Kidney (tissue), 22 donors: ENCODE measurements at places on chromosomes 4 and X. TPM values are rescaled to one million over a fixed set of nuclear protein-coding genes. Genes with fewer than 3 reads are reported as not detected.

DNA sequence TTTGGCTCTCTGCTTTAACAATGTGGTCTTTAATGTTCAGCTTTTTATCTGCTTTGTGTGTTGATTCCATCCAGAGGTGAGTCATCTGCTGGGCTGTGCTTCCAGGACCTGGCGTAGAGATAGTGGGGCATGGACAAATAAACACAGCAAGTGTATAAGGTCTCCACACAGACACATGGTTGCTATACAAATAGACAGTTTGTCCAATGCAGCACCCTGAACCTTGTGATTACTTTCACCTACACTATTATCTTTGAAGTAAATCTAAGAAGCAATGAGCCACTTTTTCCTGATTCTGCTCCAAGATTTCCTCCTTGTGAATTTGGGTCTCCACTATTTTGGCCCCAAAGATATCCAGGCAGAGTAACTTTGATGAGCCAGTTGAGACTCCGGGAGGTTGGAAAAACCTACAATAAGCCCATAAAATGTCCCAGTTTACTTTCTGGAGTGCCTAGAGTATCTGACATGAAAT is 12.1 kb downstream of the PPARGC1A start:
- DNase-seq, result no peak

DNA sequence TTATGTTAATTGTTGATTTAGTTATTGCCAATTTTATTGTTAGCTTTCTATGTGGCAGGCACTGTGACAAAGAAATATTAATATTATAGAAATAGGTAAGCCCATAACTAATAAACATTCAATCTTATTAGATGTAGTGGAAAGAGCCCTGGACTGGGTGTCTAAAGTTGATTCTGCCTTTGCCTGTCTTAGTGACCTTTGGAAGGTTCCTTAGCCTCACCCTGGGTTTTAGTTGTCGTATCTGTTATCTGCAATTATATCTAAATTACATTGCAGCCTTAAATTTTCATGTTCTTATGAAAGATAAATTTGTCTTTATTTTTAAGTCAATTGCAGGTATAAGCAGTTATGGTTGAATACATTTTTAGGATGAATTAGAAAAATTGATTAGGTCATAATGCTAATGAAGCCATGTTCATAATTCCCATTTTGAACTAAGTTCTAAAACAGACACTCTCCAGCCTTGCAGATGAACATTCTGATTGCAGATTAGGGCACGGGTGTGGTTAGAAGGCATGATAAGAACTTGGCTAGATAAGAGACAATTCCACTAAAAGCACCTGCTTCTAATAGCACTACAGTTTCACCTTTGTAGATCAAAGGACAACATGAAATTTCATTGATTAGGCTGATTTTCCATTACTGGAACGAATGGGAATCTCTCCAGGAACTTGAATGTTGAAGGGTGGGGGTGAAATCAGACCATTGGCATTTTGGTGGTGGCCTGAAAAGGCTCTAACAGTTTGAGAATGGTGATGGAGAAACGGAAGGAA is 17.3 kb upstream of the ENPEP start:
- DNase-seq, result no peak

Gene ACE2
- polyA plus RNA-seq, result 32.4 TPM

Gene CT55
- not detected for polyA plus RNA-seq

Gene NHSL2
- 1.3 TPM for polyA plus RNA-seq
